Fibroblast of skin of abdomen (primary cell): ENCODE measurements at places on chromosomes 1 and 21.

GRCh38 chr1:72693899-72694298 is 411.6 kb upstream of the NEGR1 start:
- DNase-seq, result no peak

DNA sequence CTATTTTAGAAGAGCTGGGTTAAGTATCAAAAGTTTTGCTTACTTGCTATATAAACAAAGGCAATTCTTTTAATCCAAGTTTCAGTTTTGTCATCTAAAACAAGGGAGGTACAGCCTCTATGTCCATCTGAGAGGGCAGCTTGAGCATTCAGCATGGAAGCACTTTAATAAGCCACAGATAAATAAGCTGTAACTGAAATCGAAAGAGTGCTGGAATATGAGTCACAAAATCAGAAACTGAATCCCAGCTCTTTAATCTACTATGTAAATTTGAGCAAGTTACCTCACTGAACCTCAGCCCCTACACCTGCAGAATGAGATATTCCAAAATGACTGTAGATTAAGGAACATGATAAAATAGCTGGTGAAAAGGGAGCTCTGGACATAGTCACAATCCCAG is 80.0 kb upstream of the HP1BP3 start:
- no peak for DNase-seq

GRCh38 chr1:111488669-111489068 is 14.8 kb downstream of the ADORA3 start:
- no peak for DNase-seq

GRCh38 chr21:40622531-40622930 is 224.4 kb downstream of the DSCAM start:
- peak; percentile 39 for DNase-seq

GRCh38 chr1:190578017-190578416 is 100.4 kb upstream of the BRINP3 start:
- DNase-seq, result peak; percentile 58
